DMS153 (cell line): ENCODE measurements at places on chromosomes 5 and 9.

GRCh38 chr5:1801222-1801966, at the start of gene NDUFS6:
NDUFS6 (plus strand) TSS chr5:1801407; CDS start chr5:1801418, 11 bp downstream.
- peak; percentile 66 for DNase-seq

DNA sequence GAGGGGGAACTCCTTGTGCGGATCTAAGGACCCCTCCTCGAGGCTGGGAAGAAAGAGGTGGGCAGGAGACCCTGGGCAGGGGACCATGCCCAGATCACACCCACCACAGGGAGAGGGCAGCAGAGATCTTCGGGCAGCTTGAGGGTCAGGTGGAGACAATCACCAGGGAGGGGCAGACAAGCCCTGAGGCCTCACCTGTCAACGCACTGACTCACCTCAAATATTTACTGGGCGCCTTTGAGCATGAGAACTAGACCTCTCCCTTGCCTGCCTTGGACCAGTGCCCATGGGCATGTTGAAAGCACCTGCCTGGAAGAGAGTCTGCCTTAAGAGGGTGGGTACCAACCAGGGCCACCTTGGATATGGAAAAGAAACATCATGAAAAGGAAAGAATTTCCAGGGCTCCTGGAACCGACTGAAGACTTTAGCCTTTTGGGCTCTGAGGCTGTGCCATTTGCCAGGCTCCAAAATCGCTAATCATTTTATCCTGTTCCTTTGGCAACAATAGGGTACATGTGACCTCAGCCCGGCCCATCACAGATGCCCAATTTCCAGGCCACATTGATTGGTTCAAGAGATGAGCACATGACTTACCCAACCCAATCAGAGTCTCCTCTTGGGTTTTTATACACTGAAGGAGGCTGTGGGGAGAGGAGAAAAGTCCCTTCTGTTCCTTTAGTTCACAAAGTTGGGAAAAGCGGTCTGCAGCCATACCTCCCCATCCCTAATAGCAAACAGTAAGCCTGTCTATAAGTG, 10.4 kb upstream of the SPINK4 start:
- DNase-seq = peak; percentile 93

DNA sequence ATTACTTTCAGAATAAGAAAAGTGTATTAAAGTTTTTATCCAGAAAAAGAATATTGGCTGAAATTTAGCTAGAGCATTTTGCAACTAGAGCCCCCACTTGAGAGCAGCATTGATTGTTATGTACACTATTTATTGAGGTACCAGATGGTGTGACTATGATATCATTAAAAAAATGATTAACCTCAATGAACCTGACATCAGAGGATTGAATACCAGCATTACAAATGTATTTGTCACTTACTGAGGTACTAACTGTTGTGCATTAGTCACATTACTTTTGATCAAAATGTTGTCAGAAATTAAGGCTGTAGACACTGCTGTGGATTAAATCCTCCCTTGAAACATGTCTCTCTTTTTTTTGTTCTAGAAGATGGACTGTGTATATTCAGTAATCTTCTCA, 127.8 kb upstream of the DHFR start:
- no peak for DNase-seq

DNA sequence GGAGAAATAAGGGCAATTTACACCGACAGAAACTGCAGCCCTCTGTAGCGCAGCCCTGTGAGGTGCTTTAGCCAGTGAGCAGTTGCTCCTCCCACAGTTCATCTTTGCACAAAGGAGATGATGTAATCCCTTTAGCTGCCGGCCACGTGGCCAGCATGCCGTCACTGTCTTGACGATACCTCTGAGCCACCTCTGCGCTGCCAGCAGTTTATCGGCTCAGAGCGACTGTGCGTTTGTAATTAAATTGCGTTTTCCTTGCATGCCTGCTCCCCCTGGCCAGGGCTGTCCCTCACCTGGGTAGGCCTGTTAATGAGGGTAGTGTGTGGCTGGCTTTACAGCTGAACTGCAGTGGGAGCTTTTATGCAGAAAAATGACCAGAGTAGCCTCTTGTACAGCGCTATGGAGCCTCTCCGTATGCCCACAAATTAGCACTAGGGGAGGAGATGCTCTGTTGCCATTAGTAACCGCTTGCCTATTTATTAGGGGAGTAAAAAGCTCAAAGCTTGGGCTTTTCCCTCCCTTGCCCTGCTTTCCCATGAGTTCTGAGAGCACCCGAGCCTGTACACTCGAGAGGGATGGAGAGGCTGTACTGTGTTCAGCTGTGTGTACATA, 107.0 kb downstream of the TRIO start:
- peak; percentile 87 for DNase-seq

GRCh38 chr9:6764523-6764922, 6.8 kb downstream of the KDM4C start:
- no peak for DNase-seq

GRCh38 chr5:151315998-151316597, 12.5 kb upstream of the SLC36A3 start:
- peak; percentile 1 for DNase-seq

DNA sequence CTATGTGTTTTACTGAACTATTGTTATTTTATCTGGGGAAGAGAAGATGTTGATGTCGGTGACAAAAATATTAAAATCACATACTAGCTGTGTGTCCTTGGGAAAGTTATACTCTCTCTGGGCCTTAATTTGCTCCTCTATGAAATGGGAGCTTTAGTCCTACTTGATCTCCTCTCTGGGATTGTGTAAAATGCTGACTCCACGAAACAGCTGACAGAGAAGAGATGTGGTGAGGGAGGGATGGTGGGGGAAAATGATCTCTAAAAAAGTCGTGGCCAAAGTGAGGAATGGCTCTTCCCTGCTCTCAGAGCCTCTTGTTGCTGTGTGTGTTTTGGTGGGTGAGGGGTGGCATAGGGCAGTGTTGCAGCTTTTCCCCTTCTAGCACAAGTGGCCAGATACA, 173.7 kb downstream of the MELK start:
- DNase-seq = no peak

GRCh38 chr5:148708854-148709253, 54.5 kb upstream of the HTR4 start:
- DNase-seq = no peak

DNA sequence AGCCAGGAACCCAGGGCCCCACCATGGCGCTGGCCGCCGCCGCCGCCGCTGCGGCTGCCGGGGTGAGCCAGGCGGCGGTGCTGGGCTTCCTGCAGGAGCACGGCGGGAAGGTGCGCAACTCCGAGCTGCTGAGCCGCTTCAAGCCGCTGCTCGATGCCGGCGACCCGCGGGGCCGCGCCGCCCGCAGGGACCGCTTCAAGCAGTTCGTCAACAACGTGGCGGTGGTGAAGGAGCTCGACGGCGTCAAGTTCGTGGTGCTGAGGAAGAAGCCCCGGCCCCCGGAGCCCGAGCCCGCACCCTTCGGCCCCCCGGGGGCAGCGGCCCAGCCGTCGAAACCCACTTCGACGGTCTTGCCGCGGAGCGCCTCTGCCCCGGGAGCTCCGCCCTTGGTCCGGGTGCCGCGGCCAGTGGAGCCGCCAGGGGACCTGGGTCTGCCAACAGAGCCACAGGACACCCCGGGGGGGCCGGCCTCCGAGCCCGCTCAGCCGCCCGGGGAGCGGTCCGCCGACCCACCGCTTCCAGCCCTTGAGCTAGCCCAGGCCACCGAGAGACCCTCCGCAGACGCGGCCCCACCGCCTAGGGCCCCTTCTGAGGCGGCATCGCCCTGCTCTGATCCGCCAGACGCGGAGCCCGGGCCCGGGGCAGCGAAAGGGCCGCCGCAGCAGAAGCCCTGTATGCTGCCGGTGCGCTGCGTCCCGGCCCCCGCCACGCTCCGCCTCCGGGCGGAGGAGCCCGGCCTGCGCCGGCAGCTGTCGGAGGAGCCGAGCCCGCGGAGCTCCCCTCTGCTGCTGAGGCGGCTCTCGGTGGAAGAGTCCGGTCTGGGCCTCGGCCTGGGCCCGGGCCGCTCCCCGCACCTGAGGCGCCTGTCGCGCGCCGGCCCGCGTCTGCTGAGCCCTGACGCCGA, 749 bp downstream of the SOWAHA start:
- no peak for DNase-seq

GRCh38 chr9:114364134-114365041, 23.4 kb downstream of the AKNA start:
- no peak for DNase-seq

GRCh38 chr9:99824378-99825171, 2.9 kb downstream of the NR4A3 start:
- DNase-seq = peak; percentile 9

- DNase-seq = no peak
Observed at GRCh38 chr5:151159649-151160373, 2.2 kb upstream of the ANXA6 start.

GRCh38 chr9:134367791-134368490, 41.7 kb downstream of the RXRA start:
- no peak for DNase-seq

DNA sequence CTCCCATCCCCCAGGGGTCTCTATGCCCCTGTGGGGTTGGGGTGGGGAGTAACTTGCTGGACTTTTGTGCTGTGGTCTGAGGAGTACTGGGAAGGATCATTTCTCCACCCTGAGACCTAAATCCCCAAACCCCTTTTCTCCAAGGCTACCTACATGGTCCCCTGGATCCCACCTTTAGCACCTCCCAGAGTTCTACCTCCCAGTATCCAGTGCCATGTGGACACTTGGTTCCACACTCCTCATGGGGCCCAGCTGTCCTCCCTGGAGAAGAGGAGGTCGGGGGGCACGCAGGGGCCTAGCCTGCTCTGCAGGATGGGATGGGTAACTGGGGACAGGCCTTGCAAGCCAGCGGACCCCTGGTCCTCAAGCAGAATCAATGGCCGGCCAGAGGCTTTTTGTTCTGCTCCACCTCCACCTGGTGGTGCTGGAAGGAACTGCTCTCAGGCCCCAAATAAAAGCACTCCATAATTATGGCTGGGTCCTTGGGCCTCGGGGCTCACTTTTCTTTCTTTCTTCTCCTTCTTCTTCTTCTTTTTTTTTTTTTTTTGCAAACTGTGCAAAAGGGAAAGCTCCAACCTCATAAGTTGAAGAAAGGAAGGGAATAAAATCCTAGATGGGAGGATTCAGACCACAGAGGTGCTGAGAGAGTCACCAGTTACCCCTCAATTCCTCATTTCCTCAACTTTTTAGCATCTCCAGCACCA, 68.4 kb downstream of the PSD2 start:
- DNase-seq = no peak

DNA sequence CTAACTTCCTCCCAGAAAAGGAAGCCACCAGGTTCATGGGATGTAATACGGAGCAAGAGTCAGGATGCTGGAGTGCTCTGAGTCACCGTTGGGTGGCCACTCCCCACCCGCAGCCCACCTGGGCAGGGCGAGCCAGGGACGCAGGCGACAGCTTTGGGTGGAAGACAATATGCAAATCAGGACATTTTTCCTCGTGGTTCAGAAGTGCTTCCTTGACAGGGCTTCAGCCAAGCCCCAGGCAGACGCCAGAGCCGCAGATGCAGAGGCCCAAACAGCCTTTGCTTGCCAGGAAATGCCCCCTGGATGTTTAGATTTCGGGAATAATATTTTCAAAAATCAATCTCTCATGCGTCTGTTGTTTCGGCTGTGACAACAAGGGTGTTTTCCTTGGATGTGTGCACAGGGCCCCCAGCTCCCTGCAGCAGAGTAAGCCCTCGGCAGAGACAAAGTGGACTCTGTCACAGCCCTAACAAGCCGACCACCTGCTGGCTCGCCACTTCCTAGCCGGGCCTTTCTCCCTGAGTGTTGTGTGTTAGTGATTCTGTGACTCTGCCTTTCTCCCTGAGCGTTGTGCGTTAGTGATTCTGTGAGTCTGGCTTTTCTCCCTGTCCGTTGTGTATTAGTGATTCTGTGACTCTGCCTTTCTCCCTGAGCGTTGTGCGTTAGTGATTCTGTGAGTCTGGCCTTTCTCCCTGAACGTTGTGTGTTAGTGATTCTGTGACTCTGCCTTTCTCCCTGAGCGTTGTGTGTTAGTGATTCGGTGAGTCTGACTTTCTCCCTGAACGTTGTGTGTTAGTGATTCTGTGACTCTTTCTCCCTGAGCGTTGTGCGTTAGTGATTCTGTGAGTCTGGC, 11.8 kb upstream of the SLC9A3 start:
- peak; percentile 49 for DNase-seq

DNA sequence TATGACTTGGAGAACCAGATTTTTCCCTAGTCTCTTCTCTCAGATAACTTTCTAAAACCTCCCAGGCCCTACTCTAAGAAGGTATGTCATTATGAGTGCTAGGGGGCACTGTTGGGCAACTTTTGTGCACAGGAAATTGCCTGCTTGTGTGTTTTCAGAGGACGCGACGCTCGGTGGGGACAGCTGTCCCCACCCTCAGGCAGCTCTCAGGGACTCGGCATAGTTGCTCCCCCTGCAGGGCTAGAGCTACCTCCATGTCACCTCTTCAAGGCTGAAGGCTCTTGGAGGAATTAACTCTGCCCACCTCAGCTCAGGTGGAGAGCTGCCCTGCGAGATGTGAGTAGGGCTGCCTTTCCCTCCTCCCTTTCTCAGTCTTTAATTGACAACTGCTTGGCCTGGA, 10.2 kb upstream of the TIFAB start:
- peak; percentile 11 for DNase-seq

GRCh38 chr5:81247441-81247972, 14.4 kb downstream of the CKMT2 start:
- DNase-seq = no peak

DNA sequence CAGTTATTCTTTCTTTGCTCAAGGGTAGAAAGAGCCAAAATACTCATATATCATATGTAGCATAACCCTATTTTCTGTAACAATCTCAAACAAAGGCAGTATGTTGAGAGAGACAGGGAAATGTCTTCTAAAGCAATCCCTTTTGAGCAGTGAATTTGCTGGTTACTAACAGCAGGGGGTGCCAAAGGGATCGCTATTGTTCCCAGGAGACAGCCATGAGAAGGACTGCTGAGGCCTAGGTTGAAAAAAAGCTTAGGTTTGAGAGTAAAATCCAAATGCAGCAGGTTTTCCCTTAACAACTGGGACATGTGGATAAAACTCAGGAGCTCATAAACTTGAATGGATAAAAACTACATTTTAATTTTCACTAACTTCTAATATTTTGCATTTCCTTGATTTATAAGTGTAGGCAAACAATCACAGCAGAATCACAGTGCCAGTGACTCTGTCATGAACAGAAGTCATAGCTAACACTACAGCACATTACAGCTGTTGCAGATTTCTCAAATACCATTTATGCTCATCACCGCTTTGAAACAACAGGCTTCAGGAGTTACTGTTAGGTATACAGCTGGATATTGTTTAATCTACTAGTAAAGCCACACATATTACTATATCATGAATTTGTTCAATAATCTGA, 148.4 kb downstream of the MAPKAP1 start:
- DNase-seq = peak; percentile 50

GRCh38 chr9:134600836-134601638, 40.6 kb upstream of the COL5A1 start:
- DNase-seq = no peak

DNA sequence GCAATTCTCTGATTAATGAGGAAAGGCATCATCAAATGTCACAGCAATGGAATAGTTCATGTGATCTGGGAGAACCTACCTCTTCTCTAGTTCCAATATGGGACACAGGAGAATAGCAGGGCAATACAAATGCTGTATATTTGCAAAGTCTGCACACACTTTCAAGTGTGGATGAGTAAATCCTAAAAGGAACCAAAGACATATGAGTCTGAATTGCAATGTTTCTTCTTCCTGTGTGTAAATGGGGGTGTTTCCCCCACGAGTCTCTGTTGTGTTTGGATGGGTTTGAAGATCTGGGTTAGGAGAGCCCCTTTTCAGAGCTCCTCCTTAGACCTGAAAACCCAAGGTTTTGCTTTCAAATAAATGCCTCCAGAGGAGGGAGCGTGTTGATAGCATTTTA, 26.9 kb downstream of the SLC46A2 start:
- DNase-seq = no peak
